ENCODE measurements at places on chromosomes 7 and 10. TPM values are rescaled to one million over a fixed set of nuclear protein-coding genes. Genes with fewer than 3 reads are reported as not detected.

Gene OR2A12
- total RNA-seq, result not detected

Gene HOXA5
- total RNA-seq, result 38.0 TPM

Gene ZNF316
- total RNA-seq, result 31.7 TPM

Gene GNAT3
- total RNA-seq, result not detected

Gene PRR15
- 21.2 TPM for total RNA-seq

Gene RHOBTB1
- 14.6 TPM for total RNA-seq

DNA sequence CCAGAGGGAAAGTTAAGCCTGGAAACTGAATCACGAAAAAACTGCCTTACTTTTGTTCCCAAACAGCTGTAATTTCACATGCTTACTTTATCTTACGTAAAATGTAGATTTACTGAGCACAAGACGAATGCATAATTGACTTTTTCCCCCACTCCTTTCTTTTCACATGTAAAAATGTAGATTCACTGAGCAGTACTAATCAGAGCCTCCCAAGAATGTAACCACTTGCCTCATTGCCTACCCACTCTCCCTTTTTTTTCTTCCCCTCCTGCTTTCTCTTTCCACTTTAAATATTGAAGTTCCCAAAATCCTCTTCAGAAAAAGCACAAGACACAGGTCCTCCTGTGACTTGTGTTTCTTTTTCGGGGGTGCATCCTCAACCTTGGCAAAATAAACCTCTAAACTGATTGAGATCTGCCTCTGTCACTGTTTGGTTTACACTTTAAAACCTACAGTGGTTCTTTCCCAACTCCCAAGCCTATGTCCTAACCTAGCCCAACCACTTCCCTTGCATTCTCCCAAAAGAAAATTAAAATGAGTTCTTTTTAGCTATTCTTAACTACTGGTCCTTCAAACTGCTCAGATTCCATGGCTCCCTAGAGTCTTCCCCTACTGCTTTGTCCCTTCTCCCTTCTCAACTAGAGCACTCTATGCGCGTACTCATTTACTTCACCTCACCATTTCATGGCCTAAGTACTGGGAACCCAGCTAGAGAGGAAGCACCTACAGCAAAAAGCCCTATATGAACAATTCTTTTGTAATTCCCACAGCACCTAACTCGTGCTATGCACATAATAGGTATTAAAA, 236.6 kb upstream of the MKLN1 start:
- peaks cover 7% of the 10 kb centered on the region for H3K4me1 ChIP-seq
- no peak for DNase-seq
- H3K4me3 ChIP-seq, result no peak overlapping the region
- no peaks in the 10 kb centered on the region for H3K36me3 ChIP-seq
- H3K27me3 ChIP-seq, result no peaks in the 10 kb centered on the region

GRCh38 chr7:74042746-74043522, 15.0 kb downstream of the ELN start:
- no peak overlapping the region for H3K27ac ChIP-seq
- H3K4me3 ChIP-seq, result no peak overlapping the region
- DNase-seq, result no peak

DNA sequence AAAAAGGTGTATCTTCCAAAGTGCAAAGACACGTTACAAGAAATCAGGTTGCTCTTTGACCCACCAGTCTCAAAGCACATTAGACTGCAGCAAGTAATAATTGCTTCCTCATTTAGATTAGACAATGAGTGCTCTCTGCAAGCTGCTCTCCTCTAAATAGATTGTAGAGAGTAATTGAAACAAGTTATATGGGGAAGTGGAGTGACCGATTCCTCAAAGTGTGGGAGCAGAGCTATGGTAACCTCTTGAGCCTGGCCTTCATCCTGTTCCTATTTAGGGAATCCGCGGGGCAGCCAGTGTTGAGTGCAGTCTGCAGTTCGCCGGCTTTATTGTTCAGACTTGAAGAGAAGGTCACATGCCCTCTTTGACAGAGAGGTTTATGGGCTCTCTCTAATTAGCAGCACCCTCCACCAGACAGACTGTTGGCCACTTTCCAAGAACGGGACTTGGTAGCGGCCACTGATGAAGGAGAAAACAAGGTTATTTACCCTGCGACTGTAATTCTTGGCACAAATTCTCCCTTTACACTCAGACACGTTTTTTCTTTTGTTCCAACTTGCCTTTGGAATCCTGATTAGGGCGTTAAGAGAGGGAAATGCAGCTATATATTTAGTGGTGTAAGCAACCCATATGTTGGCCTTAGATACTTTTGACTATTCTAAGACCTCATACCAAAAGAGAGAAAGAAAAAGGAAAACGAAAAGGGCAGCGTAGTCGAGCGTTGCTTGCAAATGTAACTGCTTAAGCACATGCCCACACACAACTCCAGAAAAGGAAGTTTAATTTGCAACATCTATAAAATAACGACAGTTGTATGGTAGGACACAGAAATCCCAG, 107.5 kb downstream of the REEP3 start:
- H3K4me1 ChIP-seq, result peaks cover 8% of the 10 kb centered on the region
- peak overlapping the region; percentile 78 for H3K4me3 ChIP-seq
- no peaks in the 10 kb centered on the region for H3K36me3 ChIP-seq
- peak; percentile 76 for DNase-seq
- no peaks in the 10 kb centered on the region for H3K27me3 ChIP-seq

GRCh38 chr7:66493235-66494205, 135.2 kb upstream of the KCTD7 start:
- H3K4me1 ChIP-seq, result no peaks in the 10 kb centered on the region
- DNase-seq, result peak; percentile 99
- peak overlapping the region; percentile 95 for H3K27ac ChIP-seq
- no peaks in the 10 kb centered on the region for H3K27me3 ChIP-seq
- no peaks in the 10 kb centered on the region for H3K36me3 ChIP-seq

- no peaks in the 10 kb centered on the region for H3K36me3 ChIP-seq
- DNase-seq, result peak; percentile 71
- H3K27ac ChIP-seq, result peak overlapping the region; percentile 92
- peak overlapping the region; percentile 45 for H3K4me3 ChIP-seq
- H3K4me1 ChIP-seq, result peaks cover 9% of the 10 kb centered on the region
Measured at GRCh38 chr7:74454021-74454924, 567 bp downstream of the GTF2IRD1 start.

GRCh38 chr7:157657741-157658740, 321.2 kb downstream of the DNAJB6 start:
- no peaks in the 10 kb centered on the region for H3K36me3 ChIP-seq
- H3K4me1 ChIP-seq, result no peaks in the 10 kb centered on the region
- DNase-seq, result no peak
- H3K27ac ChIP-seq, result no peak overlapping the region
- H3K4me3 ChIP-seq, result no peak overlapping the region

GRCh38 chr10:266974-267425, 131.7 kb downstream of the ZMYND11 start:
- no peak for DNase-seq
- no peak overlapping the region for H3K27ac ChIP-seq
- H3K4me3 ChIP-seq, result no peak overlapping the region
- H3K27me3 ChIP-seq, result no peaks in the 10 kb centered on the region
- H3K4me1 ChIP-seq, result no peaks in the 10 kb centered on the region
- H3K36me3 ChIP-seq, result no peaks in the 10 kb centered on the region

DNA sequence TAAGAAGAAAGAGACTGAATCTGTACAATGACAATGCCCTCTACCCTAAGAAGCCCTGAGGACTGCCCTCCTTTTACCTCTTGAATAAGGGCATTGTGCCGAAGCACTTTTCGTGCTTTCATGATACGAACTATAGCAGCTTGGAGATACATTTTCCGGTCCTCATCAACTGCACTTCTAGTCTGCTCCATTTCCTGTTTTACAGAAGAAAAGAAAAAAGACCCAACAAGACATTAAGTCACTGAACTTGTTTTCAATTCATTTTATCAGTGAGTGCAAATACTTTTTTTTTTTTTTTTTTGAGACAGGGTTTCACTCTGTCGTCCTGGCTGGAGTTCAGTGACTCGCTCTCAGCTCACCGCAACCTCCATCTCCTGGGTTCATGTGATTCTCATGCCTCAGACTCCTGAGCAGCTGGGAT, 78.4 kb downstream of the CUL2 start:
- H3K4me1 ChIP-seq, result no peaks in the 10 kb centered on the region
- H3K27me3 ChIP-seq, result no peaks in the 10 kb centered on the region
- no peak overlapping the region for H3K27ac ChIP-seq
- no peak overlapping the region for H3K4me3 ChIP-seq
- no peak for DNase-seq
- peaks cover 2% of the 10 kb centered on the region for H3K36me3 ChIP-seq

- no peak overlapping the region for H3K27ac ChIP-seq
- H3K4me3 ChIP-seq, result no peak overlapping the region
- no peaks in the 10 kb centered on the region for H3K27me3 ChIP-seq
Measured at GRCh38 chr7:3984456-3984855, 683.4 kb downstream of the SDK1 start.

- H3K4me3 ChIP-seq, result no peak overlapping the region
- DNase-seq, result no peak
- H3K27me3 ChIP-seq, result no peaks in the 10 kb centered on the region
- no peaks in the 10 kb centered on the region for H3K36me3 ChIP-seq
- H3K27ac ChIP-seq, result no peak overlapping the region
Measured at GRCh38 chr7:122543166-122543565, 155.8 kb downstream of the RNF133 start.

- DNase-seq, result peak; percentile 99
- peaks cover 11% of the 10 kb centered on the region for H3K36me3 ChIP-seq
- no peaks in the 10 kb centered on the region for H3K4me1 ChIP-seq
- peak within 1 kb of the TSS; percentile 78 for H3K4me3 ChIP-seq
- H3K27me3 ChIP-seq, result peaks cover 3% of the 10 kb centered on the region
Measured at GRCh38 chr10:102420714-102421506, at the start of gene FBXL15. FBXL15 (plus strand) TSS chr10:102420836; CDS start chr10:102421130, 294 bp downstream.

- H3K36me3 ChIP-seq, result no peaks in the 10 kb centered on the region
- H3K27me3 ChIP-seq, result no peaks in the 10 kb centered on the region
- no peak overlapping the region for H3K4me3 ChIP-seq
- no peak for DNase-seq
- no peaks in the 10 kb centered on the region for H3K4me1 ChIP-seq
- H3K27ac ChIP-seq, result no peak overlapping the region
Measured at GRCh38 chr10:66983475-66983818, 57.6 kb downstream of the LRRTM3 start.

DNA sequence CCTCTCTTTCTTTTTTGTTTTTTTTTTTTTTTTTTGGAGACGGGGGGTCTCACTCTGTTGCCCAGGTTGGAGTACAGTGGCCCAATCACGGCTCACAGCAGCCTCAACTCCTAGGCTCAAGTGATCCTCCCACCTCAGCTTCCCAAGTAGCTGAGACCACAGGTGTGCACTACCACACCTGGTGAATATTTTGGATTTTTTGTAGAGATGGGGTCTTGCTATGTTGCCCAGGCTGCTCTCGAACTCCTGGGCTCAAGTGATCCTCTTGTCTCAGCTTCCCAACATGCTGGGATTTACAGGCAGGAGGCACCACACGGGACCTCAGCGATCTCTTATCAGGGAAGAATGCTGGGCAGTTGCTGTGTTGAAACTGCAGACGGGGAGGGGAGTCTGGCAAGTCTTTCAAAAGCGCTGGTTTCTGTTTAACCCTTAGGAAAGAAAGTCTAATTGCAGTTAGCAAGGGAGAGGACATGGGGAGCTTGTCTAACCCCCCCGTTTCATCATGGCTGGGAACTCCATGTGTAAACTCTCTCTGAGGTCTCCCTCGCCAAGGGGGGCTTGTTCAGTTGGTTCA, 39.6 kb upstream of the LMTK2 start:
- DNase-seq, result no peak
- H3K4me1 ChIP-seq, result no peaks in the 10 kb centered on the region
- no peak overlapping the region for H3K4me3 ChIP-seq
- no peaks in the 10 kb centered on the region for H3K27me3 ChIP-seq

Measured in kidney (tissue), 22 donors.